ENCODE measurements at places on chromosomes 7 and 10. TPM values are rescaled to one million over a fixed set of nuclear protein-coding genes. Genes with fewer than 3 reads are reported as not detected.

- DNase-seq = no peak
Observed at GRCh38 chr7:37259319-37259821, 189.3 kb downstream of the ELMO1 start.

DNA sequence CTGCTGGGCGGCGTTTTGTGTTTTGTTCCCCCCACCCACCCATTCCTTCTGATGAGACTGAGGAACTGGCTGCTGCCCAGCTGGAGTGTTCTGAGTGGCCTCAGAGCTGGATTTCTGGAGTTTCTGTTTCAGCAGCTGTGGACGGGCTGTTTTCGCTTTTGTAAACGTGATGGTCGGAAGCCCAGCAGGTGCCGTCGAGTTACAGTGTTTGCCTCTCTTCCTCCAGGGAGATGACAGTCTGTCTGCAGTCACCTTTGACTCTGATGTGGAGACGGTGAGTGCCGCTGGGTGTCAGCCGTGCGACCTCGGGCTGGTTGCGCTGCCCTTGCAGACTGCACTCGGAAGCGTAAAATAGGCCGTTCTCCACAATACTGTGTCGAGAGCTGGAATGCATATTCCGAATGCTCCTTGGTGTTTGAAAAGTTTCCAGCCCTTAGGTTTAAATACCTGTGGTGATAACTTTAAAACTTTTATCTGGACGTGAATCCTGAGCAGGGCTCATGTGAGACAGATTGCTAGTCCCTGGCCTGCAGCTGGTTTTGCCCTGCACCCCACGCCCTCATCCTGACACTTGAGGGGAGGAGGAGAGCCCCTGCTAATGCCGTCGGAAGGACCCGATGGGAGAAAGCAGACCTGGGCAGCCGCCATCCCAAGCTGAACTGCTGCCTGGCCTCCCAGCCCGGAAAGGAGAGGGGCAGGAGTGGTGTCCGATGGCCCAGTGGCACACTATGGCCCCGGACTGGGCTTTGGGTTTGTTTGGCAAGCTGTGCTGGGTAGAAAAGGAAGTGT is 8.3 kb downstream of the IQCE start:
- peak; percentile 60 for DNase-seq

The MMP21 gene
- 0.16 TPM for total RNA-seq

The AMPH gene
- total RNA-seq = 6.6 TPM

The OAT gene
- total RNA-seq = 22.1 TPM
